ENCODE measurements at places on chromosomes 16 and 17.

GRCh38 chr17:28033972-28034714 is 8.3 kb upstream of the NLK start:
- no peak for DNase-seq

GRCh38 chr17:13561606-13562270 is 40.0 kb downstream of the HS3ST3A1 start:
- no peak for DNase-seq

GRCh38 chr16:27204312-27204915 is 1.1 kb downstream of the KDM8 start:
- DNase-seq: no peak

DNA sequence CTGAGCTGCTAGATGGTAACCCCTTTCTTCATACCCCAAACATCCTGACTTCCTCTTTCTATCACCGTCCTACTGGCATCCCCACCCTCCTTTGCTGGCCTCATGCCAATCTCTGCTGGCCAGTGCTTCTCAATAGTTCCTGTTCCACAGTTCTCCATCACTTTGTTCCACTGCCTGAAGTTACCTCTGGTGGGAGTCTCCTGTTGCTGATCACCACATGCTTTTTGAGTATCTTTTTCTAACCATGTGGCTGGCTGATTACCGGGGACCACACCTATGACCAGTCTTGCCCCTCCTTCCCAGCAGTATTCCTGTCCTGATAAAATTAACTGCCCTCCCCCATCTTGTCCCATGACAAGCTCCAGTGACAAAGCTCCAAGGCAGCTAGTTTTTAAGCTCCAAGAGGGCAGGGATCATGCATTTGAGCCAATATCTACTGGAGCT is 380.4 kb upstream of the CCL2 start:
- no peak for DNase-seq

Data from T follicular helper cell (primary cell).